Endothelial cell of umbilical vein (primary cell): ENCODE measurements at places on chromosomes 2 and 18. TPM values are rescaled to one million over a fixed set of nuclear protein-coding genes. Genes with fewer than 3 reads are reported as not detected.

- no peak for DNase-seq
These were observed 92.8 kb upstream of the MSH2 start for GRCh38 chr2:47309952-47310800.

The SPP2 gene
- polyA plus RNA-seq = not detected in 2 replicates

DNA sequence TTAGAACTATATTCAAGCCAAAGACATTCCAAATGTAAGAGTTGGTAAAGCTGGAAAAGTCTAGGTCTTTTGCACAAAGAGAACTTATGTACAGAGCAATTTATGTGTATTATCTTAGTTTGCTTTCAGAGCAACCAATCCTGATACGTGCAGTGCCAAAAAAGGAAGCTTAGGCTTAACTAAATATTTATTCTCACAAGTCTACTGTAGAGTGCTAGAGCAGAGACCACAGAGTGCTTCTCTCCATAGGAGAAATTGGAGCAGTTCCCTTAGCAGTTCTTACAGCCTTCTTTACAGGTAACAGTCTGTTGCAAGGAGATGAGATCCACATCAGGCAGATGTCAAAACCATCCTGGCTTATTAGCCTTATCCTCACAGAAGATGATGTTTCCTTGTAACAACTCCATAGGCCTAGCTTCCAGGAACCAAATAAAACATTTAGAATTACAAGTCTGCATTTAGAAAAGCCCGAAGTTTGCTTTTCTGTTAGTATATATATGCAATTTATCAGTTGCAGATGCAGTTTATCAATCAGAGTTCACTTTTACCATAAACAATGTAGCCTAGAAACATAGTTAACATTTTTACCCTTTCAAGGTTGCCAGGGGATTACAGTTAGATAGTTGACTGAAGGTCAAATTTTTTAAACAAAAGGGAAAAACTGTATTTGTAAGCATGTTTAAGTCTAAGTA is 250.6 kb upstream of the KCNJ3 start:
- DNase-seq = no peak

GRCh38 chr2:16626997-16627605 is 38.5 kb downstream of the CYRIA start:
- no peak for DNase-seq
